ENCODE measurements at places on chromosomes 4 and X. TPM values are rescaled to one million over a fixed set of nuclear protein-coding genes. Genes with fewer than 3 reads are reported as not detected.

The MAGEC2 gene
- total RNA-seq, result not detected

The NSG1 gene
- 0.81 TPM for total RNA-seq

The DGAT2L6 gene
- total RNA-seq, result 0.16 TPM

The KANTR gene
- total RNA-seq, result 4.0 TPM

The MND1 gene
- total RNA-seq, result 6.5 TPM

The ZNF732 gene
- total RNA-seq, result 0.81 TPM

The IL3RA gene
- total RNA-seq, result 47.8 TPM

The WFS1 gene
- total RNA-seq, result 26.6 TPM

The TMEM154 gene
- 2.9 TPM for total RNA-seq

The BEX2 gene
- 1.3 TPM for total RNA-seq

The NDNF gene
- total RNA-seq, result 0.16 TPM

The HTR2C gene
- total RNA-seq, result not detected

The SPIN2A gene
- total RNA-seq, result 0.44 TPM

The PPP2R3B gene
- 23.6 TPM for total RNA-seq

The HOPX gene
- total RNA-seq, result 1.1 TPM
